ENCODE measurements at places on chromosomes 5 and 9. TPM values are rescaled to one million over a fixed set of nuclear protein-coding genes. Genes with fewer than 3 reads are reported as not detected.
A peak's percentile ranks its signal among the peaks of the same experiment; 100 is the strongest.

GRCh38 chr5:95727764-95728191, 3.4 kb upstream of the RHOBTB3 start:
- DNase-seq, result no peak

- no peak for DNase-seq
Observed at GRCh38 chr9:104494808-104495207, 9.3 kb upstream of the OR13F1 start.

Gene RGS3
- total RNA-seq, result 76.4 TPM

- no peak for DNase-seq
Observed at GRCh38 chr5:123186771-123187170, 97.7 kb downstream of the PRDM6 start.

Gene BNC2
- not detected for total RNA-seq

Gene TAS2R1
- not detected for total RNA-seq

DNA sequence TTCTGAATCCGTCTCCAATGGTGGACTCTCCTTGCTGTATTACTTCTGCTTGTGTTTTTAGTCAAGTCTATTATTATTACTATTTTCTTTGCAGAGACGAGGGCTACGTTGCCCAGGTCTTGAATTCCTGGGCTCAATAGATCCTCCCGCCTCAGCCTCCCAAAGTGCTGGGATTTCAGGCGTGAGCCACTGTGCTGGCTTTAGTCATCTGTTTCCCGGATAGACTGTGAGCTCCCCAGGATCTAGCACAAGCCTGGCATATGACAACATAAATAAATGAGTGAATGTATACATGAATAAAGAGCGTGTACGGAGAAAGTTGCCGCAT, 439 bp upstream of the DDX46 start:
- DNase-seq, result no peak

DNA sequence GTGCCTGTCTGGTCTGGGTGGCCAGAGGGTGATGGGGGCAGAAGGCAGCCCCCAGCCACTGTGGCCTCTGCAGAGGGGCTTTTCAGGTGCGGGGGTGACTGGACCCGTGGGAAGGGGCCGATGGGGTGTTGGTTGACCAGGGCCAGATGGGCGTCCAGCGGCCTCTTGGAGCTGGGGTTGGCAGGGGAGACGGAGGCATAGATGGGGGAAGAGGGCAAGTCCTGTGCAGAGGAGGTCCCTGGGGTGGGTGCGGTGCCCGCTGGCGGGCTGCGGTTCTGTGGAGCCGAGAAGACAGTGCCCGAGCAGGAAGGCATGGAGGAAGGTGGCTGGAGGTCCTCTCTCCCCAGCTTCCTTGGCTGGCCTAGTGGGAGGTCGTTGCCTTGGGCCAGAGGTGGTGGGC, 18.7 kb upstream of the AKNA start:
- DNase-seq, result no peak

- DNase-seq, result peak; percentile 69
Observed at GRCh38 chr5:34923694-34924461, 5.5 kb upstream of the DNAJC21 start.

DNA sequence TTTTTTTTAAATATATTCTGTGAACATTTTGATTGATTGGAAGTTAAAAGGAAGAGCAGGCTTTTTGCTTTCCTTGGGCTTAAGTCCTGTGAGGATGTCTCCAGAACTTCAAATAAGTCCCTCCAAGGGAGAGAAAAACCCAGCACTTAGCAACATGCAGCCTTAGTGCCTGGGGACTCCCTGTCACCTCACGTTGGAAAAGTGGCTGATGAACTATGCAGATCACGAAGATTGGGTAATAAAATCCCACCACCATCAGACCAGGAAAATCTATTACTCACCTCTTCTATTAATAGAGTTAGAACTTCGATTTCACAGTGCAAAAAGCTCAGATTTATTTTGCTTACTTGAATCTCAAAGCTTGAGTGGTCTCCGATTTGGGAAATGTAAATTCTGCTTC, 507.0 kb downstream of the MAT2B start:
- no peak for DNase-seq

DNA sequence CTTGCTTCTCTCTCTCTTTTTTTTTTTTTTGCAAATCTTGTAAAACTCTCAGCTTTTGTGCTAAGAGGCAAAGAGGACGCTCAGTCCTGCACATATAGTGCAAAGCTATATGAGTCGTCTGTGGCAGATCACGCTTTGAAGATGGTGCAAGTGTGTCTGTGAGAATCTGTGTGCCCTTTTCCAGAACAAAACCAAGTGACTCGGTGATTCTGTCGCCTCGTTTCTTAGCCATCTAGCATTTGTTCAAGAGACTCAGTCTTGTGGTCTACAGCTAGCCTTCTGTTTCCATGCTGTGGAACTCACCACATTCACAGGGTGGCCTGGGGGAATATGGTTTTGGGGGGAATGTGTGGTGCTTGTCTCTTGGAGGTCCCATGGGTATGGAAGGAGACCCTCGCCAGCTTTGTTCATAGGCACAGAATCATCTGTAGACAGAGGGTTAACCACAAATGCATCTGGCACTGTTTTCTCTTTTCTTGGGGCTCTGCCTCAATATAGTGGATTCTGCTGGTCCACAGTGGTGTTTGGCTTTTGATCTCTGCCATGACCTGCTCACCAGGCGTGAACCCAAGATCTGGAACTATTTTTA, 82.1 kb downstream of the C9orf152 start:
- DNase-seq, result no peak

Gene FRMPD1
- total RNA-seq, result not detected

DNA sequence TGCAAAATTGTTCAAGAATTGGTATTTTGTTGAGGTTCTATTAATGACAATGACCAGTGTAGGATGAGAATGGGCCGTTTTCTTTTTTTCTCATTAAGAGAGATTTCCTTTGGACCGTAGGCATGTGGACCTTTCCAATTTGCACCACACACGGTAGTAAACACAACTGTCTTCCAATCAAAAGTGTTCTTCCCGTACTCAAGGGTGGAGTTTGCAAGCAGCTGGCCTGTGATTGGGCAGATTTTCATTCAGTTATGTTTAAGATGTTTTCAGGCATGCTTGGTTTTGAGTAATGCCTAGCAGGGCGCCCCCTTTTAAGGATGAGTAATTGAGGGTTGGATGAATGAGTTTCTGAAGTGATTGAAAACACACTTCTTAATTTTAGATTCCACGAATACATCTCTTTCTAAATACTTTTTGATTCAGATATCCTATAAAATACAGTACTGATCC, 2.5 kb downstream of the KDM3B start:
- DNase-seq, result peak; percentile 78

Gene SLC45A2
- not detected for total RNA-seq

Gene NR5A1
- total RNA-seq, result not detected

DNA sequence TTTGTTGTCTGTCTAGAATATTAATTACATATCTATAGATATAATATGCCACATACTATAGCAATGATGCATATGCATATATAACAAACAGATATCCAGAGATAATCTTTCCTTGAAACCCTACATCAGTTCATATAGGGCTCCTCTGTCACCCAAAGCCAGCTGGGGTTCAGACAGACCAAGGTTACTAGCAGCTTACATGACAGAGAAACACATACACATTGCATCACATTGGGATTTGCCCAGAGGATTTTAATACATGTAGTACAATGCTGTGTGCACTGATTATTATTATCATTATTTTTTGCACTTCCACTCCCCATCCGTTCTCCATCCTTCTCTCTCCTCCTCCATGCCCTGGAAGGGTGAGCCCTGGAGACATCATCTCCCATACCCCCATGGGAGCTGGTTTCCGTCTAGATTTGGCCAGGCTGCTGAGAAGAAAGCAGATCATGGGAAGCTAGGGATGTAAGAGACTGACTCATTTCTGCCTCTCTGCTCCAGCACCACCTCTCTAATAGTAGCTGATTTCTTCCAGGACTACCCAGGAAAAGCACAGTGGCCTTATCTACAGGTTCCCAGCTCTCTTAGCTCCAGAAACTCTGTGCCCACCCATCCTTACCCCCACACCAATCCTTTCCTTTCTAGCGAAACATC, 23.3 kb downstream of the FST start:
- DNase-seq, result no peak

GRCh38 chr5:77842243-77842642, 66.1 kb upstream of the TBCA start:
- no peak for DNase-seq

Gene ZBTB34
- total RNA-seq, result 7.5 TPM

Gene IFNA2
- total RNA-seq, result not detected

- peak; percentile 88 for DNase-seq
Observed at GRCh38 chr9:19925674-19926503, 137.1 kb upstream of the SLC24A2 start.

- DNase-seq, result no peak
Observed at GRCh38 chr5:96228408-96228807, 204.6 kb downstream of the PCSK1 start.

Gene C5orf52
- not detected for total RNA-seq

DNA sequence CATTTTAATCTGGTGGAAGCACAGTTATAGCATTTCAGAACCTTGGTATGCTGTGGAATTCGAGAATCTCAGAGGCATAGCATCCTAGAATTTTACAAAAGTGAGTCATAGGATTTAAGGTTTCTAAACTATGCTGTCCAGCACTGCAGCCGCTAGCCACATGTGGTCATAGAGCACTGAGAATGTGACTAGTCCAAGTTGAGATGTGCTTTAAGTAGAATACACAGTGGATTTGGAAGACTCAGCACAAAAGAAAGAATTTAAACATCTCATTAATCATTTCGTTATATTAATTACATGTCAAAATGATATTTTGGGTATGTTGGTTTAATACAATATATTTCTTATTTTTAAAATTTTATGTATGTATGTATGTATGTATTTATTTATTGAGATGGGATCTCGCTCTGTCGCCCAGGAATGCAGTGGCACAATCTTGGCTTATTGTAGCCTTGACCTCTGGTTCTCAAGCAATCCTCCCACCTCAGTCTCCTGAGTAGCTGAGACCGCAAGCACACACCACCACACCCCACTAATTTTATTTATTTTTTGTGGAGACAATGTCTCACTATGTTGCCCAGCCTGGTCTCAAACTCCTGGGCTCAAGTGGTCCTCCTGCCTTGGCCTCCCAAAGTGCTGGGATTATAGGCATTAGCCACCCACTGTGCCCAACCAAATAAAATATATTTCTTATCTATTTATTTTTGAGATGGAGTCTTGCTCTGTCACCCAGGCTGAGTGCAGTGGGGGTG, 20.4 kb upstream of the RPS14 start:
- DNase-seq, result no peak

Gene PROB1
- total RNA-seq, result 10.9 TPM

Gene FAM240B
- total RNA-seq, result not detected

DNA sequence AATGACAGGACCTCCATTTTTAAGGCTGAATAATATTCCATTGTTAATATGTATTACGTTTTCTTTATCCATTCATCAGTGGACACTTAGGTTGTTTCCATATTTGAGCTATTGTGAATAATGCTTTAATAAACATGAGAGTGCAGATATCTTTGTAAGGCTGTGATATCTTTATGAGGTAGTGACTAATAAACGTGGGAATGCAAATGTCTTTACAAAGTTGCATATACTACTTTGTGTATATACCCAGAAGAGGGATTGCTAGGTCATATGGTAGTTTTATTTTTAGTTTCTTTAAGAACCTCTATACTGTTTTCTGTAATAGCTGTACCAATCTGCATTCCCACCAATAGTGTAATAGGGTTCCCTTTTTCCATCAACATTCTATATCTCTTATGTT, 148.7 kb downstream of the FOCAD start:
- DNase-seq, result no peak

GRCh38 chr5:28766565-28767158, 1728.3 kb upstream of the CDH9 start:
- no peak for DNase-seq

Gene FOXI1
- not detected for total RNA-seq

Gene PCSK1
- not detected for total RNA-seq

- no peak for DNase-seq
Observed at GRCh38 chr5:17748941-17749340, 114.7 kb downstream of the TAF11L14 start.

DNA sequence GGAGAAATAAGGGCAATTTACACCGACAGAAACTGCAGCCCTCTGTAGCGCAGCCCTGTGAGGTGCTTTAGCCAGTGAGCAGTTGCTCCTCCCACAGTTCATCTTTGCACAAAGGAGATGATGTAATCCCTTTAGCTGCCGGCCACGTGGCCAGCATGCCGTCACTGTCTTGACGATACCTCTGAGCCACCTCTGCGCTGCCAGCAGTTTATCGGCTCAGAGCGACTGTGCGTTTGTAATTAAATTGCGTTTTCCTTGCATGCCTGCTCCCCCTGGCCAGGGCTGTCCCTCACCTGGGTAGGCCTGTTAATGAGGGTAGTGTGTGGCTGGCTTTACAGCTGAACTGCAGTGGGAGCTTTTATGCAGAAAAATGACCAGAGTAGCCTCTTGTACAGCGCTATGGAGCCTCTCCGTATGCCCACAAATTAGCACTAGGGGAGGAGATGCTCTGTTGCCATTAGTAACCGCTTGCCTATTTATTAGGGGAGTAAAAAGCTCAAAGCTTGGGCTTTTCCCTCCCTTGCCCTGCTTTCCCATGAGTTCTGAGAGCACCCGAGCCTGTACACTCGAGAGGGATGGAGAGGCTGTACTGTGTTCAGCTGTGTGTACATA, 107.0 kb downstream of the TRIO start:
- no peak for DNase-seq

Gene LOX
- total RNA-seq, result not detected

GRCh38 chr5:113202746-113203716, 226.4 kb downstream of the DCP2 start:
- no peak for DNase-seq

Gene NOL8
- 64.1 TPM for total RNA-seq

- DNase-seq, result no peak
Observed at GRCh38 chr5:56549096-56549886, 266.1 kb upstream of the MAP3K1 start.

Gene PHF24
- total RNA-seq, result not detected

- DNase-seq, result no peak
Observed at GRCh38 chr5:134626369-134627014, 6.1 kb downstream of the SAR1B start.

Gene TRMO
- 14.9 TPM for total RNA-seq

DNA sequence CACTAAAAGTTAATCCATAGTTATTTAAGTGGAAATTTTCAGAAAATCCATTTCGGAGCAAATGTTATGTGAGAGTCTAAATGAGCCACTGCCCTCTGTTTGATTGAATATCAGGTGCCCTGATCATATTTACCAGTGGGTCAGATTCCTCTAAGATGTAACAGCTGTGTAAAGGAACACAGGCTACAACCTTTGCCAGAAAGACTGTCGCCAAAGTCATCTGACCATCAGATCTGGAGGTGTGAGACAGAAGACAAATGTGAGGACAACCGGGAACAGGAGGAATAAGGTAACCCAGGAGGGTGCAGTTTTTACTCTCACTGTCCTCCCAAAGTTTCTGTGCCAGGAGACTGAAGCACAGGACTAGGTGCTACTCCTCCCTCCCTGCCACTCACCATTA, 90.8 kb downstream of the CAAP1 start:
- DNase-seq, result no peak
